ENCODE measurements at places on chromosomes 6 and 20.

DNA sequence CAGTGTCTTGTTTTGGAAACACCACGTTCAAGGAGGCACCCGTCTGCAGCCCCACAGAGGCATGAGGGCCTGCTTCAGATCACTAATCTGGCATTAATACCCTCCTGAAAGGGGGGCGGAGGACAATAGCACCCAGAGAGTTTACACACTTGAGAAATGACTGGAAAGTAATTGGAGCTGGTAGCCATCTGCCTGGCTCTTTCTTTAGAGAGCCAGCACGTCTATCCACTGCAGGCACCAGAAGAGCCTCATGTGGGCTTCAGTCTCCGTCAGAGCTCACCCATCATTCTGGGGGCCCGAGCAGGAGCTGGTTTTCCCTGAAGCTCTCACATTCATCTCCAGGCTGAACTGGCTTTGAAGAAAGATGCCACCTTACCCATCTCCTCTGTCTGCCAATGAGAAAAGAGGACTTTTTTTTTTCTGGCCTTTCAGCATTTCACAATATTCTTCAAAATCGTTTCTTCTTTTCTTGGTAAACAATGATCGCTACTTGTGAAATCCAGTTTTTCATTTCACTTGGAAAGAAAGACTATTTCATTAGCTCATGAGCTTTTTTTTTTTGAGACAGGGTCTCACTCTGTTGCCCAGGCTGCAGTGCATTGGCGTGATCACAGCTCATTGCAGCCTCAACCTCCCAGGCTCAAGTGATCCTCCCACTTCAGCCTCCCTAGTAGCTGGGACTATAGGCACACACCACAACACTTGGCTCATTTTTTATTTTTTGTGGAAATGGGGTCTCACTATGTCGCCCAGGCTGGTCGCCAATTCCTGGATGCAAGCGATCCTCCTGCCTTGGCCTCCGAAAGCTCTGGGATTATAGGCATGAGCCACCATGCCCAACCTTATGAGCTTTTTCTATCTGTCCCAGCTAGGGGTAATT is 124.7 kb upstream of the ZNF217 start:
- no peak for DNase-seq

GRCh38 chr6:48713612-48714011 is 602.6 kb upstream of the PTCHD4 start:
- DNase-seq = no peak

- no peak for DNase-seq
These were observed 210.1 kb downstream of the SYNDIG1 start for GRCh38 chr20:24679448-24680047.

DNA sequence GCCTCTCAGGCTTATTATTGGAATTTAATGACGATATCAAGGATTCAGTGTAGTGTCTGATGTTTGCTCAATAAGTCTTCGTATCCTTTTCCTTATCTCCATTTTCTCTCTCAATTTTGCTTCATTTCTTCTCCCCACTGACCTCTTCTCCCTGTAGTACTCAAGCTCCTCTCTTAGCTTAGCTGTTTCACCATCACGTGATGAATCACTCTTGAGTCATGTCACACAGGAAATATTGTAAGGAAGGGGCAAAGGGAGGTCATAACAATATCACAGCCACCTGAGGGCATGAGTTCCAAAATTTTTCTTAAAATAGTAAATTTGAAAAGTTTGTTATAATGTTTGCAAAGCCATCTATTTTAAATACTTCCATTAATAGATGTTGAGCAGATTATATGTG is 392.2 kb upstream of the MARCKS start:
- no peak for DNase-seq

DNA sequence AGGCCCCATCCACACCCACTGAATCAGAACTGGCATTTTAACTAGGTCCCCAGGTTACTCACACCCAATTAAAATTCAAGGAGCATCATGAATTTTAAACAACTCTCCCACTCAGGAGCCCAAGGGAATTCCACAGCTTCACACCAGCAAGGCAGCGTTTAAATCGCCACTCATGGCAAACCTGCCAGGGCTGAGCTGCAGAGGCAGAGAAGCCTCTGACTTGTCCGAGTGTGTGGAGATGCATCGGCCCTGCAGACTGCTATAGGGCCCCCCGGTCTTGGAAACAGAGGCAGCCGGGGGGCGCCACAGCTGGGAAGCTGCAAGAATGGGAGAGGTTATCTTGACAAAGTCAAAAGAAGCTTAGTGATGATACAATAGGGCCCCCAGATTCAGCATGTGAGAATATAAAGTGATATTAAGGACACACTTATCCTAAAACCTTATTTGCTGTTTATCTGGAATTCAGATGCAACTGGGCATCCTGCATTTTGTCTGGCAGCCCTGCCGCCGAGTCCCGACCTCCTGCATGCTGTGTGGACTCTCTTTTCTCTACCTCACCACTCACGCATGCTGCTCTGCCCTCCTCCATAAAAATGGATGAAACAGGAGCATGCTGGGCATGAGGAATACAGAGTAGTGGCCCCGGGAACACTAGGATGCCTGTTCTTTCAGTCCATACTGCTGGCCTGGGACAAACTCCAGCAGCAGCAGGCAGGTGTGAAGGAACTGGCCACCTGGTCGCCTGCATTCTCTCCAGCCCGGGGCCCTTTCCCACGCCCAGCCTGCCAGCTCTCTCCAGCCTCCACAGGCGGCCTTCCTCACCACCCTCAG is 126.1 kb downstream of the PXDC1 start:
- DNase-seq = no peak

- DNase-seq = no peak
These were observed 93.9 kb downstream of the CLIC5 start for GRCh38 chr6:45921691-45922281.

- DNase-seq = no peak
These were observed 40.9 kb downstream of the PSMB1 start for GRCh38 chr6:170512249-170512648.

- no peak for DNase-seq
These were observed 653 bp downstream of the NAA20 start for GRCh38 chr20:20017844-20018185.

DNA sequence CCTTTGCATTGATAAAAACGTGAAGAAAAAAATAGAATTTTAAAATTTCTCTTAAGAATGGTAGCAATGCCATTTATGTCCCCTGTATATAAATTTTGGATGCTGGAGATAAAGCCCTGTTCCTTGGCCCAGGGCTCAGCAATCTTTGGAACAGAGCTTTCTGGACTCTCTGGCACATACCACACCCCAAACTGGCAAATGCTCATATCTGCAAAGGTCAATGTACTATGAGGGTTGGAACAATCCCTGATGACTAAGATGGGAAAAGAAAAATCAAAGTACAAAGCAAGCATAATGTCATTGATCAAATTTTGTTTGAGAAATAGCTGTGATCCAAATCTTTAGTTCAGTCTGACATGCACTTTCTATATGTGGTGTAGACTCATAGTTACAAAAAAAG is 158.1 kb upstream of the HCRTR2 start:
- no peak for DNase-seq

GRCh38 chr20:36717021-36717420 is 28.9 kb downstream of the NDRG3 start:
- DNase-seq = no peak

- DNase-seq = no peak
These were observed 35.6 kb upstream of the GATA5 start for GRCh38 chr20:62511300-62511914.

DNA sequence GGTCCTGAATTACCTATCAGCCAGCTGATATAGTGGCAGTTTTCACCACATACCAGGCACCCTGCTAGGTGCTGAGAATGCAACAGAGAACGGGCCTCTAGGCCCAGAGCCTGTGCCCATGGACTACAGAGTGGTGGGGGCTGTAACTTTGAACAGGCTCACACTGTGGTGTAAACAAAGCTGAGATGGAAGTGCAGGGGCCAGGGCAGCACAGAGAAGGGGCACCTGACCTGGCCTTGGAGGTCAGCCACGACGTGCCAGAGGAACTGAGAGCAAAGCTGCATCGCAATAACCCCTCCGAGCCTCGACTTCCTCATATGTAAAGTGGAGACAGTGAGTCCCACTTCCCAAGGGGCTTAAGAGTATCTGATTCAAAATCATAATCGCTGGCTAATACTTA is 105.8 kb downstream of the MAFB start:
- DNase-seq = no peak

DNA sequence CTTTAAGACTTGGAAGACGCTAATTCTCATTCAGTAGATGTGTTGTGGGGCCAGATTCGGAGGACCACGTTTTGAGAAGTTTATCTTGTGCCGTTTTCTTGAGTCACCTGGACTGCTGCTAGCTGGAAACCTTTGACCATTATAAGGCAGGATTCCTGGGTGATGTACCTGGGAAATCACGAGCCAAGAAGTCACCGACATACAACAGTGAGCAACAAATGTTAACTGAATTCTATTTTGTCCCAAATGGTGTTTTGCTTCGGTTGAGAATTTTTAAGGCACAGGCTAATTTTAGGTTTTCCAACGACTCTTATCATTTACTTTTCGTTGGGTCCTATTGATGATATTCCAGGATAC is 93.4 kb upstream of the BTN3A2 start:
- no peak for DNase-seq

GRCh38 chr6:90493332-90493731 is 93.5 kb downstream of the MAP3K7 start:
- DNase-seq = no peak

DNA sequence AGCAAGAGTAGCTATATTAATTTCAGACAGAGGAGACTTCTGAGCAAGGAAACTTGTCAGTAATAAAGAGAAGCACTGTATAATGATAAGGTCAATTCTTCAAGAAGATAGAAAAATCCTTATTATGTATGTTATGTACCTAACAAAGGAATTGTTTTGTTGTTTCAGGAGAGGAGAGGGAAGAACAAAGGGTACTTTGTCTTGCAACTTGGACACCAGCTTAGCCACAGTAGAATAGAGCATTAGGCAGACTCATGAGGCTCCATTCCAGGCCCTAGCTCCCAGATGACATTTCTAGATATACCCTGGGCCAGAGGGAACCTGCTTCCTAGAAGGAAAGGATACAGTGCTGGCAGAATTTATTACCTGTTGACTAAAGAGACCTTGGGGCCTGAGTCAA is 6.5 kb upstream of the NUS1 start:
- DNase-seq = no peak

DNA sequence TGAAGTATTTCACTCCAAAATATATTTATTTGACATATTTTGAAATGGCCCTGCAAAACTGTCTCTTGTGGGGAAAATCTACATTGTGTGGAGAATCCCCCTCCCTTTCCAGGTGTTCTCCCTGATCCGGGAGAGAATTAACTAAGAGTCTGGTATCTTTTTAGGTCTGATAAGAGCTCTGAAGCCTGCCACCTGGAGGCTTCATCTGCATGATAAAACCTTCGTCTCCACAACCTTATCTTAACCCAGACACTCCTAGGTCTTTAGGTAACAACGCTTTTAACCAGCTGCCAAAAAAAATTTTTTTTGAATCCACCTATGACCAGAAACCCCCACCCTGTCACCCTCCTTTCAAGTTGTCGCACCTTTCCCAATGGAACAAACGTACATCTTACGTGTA is 43.0 kb downstream of the FAM184A start:
- DNase-seq = no peak

DNA sequence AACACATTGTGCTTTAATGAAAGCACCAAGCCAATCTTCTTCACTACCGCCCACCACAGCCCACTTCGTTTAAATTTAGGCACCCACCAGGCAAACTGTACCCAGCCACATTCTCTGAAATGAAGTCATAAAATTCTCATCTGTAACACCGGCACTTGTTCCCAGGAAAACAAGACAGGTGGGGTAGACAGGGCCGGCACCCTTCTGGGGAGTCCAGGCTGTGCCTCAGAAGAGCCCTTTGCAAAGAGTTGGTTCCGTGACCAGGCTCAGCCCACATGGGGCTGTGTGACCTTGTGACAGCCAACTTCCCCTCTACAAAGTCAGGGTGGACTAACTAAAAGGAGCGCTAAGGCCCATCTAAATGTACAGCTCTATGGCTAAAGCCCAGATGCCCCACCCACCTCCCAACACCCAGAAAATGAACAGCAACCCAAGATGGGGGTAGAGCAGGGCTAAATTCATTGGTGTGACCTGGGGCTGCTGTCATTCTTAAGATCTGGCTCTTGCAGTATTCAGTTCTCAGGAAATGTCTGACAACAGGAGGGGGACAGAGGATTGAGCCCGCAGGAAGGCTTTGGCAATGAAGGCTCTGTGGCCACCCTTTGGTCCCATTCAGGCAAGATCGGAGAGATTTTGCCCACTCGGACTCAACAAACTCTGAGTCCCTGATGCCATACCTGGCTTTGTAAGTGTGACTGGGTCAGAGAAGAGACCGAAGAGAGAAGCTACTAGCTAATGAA is 56.7 kb downstream of the TRERF1 start:
- no peak for DNase-seq

GRCh38 chr6:1091900-1092299 is 220.0 kb upstream of the FOXQ1 start:
- DNase-seq = no peak

DNA sequence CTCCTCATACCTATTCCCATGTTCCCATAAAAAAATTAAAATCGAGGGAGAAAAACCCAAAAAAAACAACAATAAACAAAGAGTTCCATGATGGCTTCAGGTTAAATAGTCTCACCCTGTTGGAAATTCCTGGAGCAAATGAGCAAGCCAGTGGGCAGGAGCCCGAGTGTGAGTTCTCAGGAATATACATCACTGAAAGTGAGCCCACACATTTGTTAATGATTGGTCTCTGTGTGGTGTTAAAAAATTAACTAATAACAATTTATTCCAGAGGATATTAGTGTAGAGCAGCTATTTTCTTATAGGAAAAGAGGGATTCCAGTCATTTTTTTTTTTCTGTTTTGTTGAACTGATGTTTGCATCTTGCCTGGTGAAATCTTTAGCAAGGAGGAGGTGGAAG is 12.9 kb downstream of the PHACTR3 start:
- no peak for DNase-seq

GRCh38 chr6:43871933-43872332 is 101.9 kb downstream of the VEGFA start:
- no peak for DNase-seq

GRCh38 chr6:47187113-47187512 is 122.6 kb downstream of the TNFRSF21 start:
- no peak for DNase-seq

GRCh38 chr6:114735025-114735735 is 392.4 kb upstream of the HS3ST5 start:
- no peak for DNase-seq

- DNase-seq = no peak
These were observed 708.4 kb upstream of the EPHA7 start for GRCh38 chr6:94127716-94128115.

DNA sequence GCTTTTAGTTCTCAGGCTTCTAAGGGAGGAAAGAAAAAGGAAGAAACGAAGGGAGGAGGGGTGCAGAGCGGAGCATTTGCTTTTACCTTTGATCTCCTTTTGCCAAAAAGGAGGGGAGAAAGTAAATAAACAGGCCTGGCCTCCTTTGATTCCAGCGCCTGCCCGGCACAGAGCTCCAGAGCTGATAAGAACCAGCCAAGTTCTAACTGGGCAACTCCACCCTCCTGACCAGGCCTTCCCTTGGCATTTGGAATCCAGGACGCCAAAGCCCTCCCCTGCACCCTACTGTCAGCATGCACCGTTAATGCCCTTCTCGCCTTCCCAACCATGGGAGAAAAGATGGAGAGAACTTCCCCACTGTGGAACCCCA is 120.8 kb upstream of the PTPN1 start:
- DNase-seq = no peak

Measured in bone marrow (tissue), 2 donors.